Astrocyte (in vitro differentiated cells and primary cell): ENCODE measurements at places on chromosomes 2 and 18.

DNA sequence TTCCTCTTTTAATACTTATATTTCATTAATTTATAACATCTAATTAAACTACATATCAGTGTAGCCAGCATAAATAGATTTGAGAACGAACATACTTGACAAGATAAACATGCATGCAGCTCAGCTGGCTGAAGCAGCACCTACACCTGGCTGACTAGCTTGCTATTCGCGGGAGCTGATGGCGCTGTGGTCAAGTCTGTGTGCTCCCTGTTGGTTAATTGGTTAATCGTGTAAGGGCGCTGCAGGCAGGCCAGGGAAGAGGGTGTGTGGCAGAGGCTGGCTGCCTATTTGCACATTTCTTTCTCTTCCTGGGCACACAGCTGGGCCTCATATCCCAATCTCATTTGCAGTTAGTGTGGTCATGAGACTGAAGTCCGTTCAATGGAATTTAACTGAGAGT lies 14.5 kb upstream of the VWA3B start:
- DNase-seq: no peak

DNA sequence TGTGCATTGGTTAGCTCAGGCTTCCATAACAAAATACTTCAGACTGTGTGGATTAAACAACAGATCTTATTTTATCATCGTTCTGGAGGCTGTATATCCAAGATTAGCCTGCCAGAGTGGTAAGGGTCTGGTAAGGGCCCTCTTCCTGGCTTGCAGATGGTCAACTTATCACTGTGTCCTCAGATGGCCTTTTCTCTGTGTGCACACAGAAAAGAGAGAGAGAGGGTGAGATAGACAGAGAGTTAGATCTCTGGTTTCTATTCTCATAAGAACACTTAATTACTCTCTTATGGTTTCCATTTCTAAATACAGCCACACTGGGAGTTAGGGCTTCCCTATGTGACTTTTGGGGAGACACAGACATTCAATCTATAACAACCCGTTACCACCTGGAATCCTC lies 1003.5 kb downstream of the TSN start:
- DNase-seq: no peak

GRCh38 chr2:105880637-105881036 lies 135.9 kb downstream of the NCK2 start:
- no peak for DNase-seq

DNA sequence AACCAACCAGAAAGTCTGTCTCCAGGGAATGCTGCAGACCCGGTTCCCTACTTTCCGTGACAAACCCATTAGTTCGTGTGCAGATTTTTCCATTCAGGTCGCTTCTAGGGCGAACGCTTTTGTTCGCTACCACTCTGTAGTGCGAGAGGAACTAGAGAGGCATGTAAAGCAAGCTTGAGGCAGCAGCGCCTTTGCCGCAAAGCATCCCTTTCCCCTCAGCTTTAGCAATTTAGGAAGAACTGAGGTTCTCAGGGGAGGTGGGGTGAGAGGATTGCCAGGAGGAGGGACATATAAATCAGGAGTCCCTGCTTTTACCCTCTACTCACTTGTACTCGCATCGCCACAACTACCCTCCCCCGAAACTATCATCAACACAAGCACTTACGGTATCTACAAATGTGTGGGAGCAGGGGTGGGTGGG lies 748 bp upstream of the ZNF804A start:
- DNase-seq: peak; percentile 60

DNA sequence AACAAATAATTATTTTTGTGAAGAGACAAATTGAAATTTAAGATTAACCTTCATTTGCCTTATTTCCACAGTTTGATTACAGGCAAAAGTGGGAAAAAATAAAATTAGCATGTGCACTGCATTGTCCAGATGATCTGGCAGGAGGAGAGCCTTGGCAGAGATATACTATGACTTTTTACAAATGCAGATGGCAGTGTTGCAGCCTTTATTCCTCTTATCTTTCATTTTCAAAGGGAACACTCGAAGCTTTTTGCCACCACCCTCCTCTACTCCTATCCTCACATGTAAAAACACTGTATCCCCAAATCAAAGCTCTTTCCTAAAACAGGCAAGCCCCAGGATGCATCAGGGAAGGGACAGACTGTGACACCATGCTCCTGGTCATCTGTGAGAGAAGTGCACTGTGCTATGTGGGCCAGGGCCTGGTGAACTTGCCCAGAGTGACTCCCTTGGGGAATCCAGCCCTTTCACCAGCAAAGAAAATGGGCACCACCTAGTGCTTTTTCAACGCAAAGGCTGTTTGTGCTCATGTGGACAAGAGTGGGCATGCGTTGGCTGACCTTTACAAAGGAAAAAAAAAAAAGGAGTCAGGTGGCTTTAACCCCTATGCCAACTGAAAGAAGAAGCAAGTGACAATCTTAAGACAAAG lies 74.7 kb upstream of the ETAA1 start:
- peak; percentile 44 for DNase-seq

DNA sequence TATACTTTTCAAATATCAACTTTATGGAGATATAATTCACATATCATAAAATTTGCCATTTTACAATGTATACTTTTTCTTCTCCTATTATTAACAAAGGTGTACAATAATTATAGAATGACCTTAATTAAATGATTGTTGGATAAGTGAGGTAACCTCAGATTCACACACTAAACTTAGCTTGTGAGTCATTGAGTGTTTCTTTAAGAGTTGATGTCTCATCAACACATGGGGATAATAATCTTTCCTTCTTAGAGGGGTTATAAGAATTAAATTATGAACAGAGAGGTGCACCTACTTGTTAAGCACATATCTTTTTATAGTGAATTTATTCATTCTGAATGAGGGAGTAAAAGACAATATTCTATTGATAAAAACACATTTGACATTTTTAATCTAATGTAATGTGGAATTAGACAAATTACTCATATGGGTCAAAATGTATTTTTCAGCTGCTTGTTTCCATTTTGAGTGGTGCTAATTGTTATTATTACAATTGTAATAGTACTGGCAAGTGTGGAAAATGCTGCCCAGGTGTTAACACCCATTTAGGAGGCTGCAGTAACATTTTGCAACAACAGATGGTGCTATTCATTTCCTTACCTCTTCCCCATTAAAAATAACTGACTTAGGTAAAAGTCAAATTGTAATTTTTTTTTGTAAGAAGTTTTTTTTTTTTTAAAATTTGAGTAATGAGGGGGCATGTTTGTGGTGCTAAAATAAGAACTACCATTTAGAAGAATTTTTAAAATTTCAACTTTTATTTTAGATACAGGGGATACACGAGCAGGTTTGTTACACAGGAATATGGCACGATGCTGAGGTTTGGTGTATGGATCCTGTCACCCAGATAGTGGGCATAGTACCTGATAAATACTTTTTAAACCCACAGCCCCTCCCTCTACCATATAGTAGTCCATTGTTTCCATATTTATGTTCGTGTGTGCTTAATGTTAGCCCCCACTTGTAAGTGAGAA lies 32.1 kb upstream of the DYNAP start:
- DNase-seq: peak; percentile 2

DNA sequence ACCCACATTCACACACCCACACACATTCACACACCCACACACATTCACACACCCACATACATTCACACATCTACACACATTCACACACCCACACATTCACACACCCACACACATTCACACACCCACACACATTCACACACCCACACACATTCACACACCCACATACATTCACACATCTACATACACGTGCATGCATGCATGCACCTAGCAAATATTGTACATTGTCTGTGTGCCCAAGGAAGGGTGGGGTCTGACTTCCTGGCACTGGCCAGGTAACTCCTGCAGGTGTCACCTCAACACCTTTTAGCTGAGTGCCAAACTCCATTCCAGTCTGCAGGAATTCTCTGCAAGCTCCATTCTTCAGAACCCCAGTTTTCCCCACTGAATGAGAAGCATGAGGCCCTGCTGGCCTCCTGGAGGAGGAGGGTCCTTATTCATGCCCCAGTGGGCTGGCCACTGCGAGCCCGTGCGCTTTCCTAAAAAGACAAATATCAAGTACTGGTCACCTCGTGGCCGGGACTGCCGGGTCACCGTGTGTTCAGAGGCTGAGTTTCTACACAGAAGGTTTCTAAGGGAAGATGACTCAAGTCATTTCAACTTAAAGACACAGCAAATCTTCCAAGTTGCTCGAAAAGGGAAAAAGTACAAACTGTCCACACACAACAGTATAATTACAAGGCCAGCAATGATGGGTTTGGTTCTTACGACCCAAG lies 131.5 kb downstream of the HDAC4 start:
- DNase-seq: no peak

GRCh38 chr2:217656316-217656715 lies 346.5 kb downstream of the TNS1 start:
- no peak for DNase-seq

DNA sequence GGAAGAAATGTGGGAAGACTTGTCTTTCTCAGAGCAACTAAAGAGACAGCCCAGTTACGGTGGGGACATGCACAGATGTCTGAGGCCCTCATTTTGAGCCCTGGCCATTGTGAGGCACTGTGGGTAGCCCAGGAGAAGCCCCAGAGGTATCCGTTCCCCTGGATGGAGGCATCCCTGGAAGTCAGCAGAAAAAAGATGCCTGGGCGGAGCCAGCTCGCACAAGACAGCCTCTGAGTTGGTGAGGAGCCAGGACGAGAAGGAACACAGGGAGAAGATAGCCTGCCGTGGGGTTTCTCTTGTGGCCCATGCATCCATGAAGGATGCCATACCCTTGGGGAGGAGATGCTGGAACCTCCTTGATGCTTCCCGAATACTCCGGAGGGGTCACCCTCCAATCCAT lies 56.9 kb upstream of the SEMA4C start:
- DNase-seq: no peak

- peak; percentile 87 for DNase-seq
These were observed 218.2 kb downstream of the RAD51AP2 start for GRCh38 chr2:17299891-17300540.

DNA sequence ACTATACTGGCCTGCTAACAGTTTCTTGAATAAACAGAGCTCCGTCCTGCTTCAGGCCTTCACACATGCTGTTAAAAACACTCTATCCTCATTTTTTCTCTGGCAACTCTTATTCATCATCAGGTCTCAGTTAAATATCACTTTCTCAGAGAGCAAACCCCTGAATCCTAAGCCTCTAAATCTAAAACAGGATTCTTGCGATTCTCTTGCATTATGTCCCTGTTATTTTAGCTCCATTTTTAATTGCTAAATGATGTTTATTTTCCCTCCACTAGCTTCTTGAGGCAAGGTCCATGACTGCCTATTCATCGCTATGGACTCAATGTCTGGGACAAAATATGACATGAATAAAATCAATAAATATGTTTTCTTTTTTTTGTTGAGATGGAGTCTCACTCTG lies 190.7 kb upstream of the SMAD7 start:
- DNase-seq: no peak

GRCh38 chr2:23599667-23600066 lies 214.7 kb downstream of the KLHL29 start:
- DNase-seq: no peak

DNA sequence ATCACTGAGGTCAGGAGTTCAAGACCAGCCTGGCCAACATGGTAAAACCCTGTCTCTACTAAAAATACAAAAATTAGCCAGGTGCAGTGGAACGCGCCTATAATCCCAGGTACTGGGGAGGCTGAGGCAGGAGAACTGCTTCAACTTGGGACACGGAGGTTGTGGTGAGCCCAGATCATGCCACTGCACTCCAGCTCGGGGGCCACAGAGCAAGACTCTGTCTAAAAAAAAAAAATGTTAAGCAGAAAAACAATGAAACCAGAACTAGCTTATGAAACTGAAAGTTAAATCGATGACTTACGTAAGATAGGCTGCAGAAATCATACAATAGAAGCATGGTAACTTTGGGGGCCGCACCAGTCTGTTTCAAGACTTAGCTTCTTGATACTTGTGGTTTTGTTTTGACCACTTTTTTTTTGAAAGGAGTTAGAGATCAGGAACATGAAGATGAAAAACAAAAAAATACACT lies 6.2 kb upstream of the GPR155 start:
- DNase-seq: no peak

GRCh38 chr18:75088622-75089211 lies 120.2 kb downstream of the PTGR3 start:
- no peak for DNase-seq

- no peak for DNase-seq
These were observed 2.4 kb downstream of the MEX3C start for GRCh38 chr18:51195086-51195450.

DNA sequence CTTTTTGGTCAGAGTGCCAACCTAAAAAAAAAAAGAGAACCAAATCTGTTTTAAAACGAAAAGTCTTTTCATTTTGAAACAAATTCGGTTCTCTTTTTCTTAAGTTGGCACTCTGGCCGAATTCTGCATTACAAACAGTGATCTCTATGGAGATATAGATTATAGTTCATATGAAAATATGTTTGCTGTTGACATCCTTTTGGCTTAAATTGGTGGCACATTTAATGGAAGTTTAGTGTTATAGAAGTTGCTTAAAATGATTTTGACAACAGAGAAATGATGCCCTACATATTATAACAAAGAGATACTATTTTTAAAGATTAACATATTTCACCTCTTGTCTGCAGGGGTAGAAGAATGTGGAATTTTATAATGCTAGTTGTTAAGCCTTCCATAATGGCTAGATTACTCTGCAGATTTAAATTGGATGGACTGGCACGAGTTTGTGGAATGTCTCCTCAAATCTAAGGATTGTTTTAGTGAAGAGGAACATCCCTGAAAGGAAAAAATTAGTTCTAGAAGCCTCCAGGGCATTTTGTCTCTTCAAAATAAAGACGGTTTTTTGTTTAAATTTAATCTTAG lies 222.9 kb upstream of the CDH2 start:
- no peak for DNase-seq

DNA sequence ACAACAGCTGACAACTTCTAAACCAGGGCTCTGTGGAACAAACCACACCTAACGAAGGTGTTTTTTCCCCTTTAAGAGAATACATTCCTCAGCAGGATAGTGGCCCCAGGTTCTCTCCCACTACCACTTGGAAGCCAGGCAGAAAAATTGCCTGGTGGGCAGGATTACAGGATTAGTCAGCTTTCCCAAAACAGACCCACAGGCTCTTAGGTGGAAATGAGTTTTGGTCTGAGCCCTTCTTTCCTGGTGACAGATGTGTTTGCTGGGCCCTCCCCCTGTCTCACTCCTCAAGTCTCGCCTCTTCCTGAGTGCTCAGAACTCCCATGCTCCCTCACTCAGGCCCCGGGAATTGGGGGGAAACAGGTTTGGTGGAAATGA lies 139.4 kb upstream of the HAAO start:
- DNase-seq: peak; percentile 64

- no peak for DNase-seq
These were observed 96.3 kb upstream of the STON1 start for GRCh38 chr2:48433682-48434081.
